IgD-negative memory B cell (primary cell): ENCODE measurements at places on chromosomes 7 and 10. TPM values are rescaled to one million over a fixed set of nuclear protein-coding genes. Genes with fewer than 3 reads are reported as not detected.

Gene TBC1D12
- polyA plus RNA-seq: 2.9 TPM

Gene MUC3A
- not detected for polyA plus RNA-seq

Gene MYPN
- polyA plus RNA-seq: not detected

Gene OR2A5
- polyA plus RNA-seq: not detected

Gene TMEM270
- polyA plus RNA-seq: not detected

Gene ASIC3
- polyA plus RNA-seq: not detected
